ENCODE measurements at places on chromosomes 7 and 10.

GRCh38 chr10:29760138-29760900, 125.5 kb upstream of the SVIL start:
- DNase-seq, result no peak

DNA sequence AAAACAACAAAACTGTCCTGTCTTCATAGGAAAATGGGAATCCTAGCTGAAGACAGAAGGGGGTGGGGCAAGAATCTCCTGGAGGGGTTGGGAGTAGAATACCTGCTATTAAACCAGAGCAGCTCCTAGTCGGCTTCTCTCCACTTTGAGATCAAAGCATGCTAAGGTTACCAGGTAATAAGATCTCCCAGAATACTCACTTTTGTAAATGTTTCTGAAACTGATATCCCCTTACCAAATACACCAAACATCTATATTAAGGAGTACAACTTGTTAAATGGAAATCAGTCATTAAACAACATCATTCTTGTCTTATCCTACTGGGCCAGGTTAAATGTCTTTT, 29.5 kb upstream of the DAGLB start:
- no peak for DNase-seq

- no peak for DNase-seq
These were observed 1346.3 kb downstream of the REEP3 start for GRCh38 chr10:64867501-64867962.

DNA sequence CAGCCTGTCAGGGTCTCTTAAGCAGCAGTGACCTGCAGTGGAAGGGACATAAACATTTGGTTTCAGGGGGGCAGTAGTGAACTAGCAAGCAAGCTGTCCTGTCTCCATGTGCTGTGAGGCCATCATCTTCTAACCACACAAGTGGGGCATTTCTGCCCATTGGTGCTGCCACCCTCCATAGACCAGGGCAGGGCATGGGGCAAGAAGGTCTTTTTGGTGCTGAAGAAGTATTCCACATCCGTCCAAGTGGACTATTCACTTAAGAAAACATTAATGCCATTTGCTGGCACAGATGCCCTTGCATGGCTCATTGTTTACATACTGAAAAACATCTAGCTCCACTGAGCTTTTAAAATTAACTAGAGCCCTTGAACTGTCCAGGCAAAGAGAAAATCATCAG, 35.8 kb downstream of the ALOX5 start:
- DNase-seq, result no peak

GRCh38 chr7:93337052-93337451, 104.9 kb downstream of the VPS50 start:
- no peak for DNase-seq

DNA sequence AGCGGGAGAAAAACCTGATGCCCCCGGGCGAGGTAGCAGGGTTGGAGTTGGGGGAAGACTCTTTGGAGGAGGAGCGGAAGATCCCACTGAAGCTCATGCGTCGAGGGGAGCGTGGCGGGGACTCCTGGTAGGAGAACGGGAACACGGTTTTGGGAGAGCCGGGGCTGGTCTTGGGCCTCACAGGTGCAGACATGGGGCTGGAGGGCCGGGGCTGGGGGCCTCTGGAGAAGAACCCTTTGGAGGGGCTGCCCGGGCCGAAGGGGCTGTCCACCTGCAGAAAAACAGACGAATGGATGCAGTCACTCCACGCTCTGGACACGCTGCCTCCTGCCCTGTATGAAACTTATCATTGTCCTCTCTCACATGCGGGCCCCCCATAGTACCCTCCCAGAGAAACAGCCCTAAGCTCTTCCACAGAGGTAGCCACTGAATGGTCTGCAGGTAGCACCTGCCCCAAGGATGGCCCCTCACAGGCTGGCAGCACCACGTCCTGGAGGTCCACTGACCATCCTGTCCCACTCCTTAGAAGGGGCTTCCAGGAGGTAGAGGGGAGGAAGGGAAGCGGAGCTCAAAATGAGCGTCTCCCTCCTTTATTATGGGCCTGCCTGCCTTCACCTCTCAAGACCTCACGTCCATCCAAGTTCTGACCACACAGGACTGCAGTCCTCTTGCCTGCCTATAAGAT, 95.6 kb downstream of the PRKAG2 start:
- DNase-seq, result no peak

DNA sequence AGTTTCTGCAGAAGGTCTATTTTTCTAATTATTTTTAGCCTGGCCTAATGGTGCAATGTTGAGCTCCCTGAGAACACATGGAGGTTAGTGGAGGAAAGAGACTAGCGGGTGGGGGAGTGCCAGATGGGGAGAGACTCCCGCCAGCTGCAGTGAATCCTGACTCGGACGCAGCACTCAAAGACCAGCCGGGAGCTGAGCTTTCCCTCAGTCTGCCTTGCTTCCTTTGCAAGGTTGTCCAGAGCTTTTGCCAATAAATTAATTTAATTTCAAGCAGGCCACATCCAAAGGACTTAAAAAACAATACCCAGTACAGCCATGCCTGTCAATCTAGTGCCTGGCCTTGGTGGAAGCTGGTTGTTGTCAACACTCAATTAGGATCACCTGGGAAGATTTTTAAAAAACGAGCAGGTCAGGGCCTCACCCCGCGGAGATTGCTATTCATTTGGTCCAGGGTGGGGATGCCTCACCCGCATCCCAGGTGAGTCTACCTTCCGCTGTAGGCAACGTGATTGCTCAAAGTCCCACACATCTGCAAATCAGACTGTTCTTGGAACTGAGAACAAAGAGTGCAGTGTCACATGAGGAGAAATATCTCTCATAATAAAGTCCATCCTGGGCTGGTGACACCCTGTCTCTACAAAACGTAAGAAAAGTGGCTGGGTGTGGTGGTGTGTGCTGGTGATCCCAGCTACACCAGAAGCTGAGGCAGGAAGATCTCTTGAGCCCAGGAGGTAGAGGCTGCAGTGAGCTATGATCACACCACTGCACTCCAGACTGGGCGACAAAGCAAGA, 4.0 kb downstream of the CLRN3 start:
- DNase-seq, result no peak

DNA sequence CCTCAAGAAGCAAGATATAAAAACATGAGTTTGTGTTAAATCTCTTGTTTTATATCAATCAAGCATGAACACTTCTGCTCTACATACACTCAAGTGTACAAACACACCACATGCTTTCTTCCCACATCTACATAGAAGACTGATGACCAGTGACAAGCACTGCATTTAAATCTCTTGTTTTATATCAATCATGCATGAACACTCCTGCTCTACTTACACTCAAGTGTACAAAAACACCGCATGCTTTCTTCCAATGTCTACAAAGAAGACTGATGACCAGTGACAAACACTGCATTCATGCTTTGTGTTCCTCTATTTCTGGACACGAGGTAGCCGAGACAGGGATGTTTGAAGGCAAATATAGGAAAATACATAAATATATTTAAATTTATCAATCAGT, 642.0 kb upstream of the PFKP start:
- DNase-seq, result no peak

DNA sequence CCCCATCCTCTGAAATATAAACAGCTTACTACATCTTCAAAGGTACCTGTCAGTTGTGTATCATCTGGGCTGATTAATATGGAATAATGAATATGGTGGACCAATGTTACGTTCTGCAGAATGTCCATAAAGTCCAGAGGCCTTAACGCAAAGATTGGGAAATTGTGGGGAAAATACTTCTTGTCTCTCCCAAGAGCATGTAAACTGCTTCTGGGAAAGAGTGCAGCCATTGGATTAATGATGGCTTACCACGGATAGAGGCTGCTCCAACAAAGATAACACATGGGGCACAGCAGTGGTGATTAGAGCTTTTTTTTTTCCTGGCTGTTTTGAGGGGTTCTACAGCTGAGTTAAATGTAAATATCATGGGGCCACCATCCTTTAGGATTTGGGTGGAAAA, 340.4 kb upstream of the AKR1E2 start:
- no peak for DNase-seq

GRCh38 chr10:112654794-112655193, 207.8 kb downstream of the VTI1A start:
- no peak for DNase-seq

DNA sequence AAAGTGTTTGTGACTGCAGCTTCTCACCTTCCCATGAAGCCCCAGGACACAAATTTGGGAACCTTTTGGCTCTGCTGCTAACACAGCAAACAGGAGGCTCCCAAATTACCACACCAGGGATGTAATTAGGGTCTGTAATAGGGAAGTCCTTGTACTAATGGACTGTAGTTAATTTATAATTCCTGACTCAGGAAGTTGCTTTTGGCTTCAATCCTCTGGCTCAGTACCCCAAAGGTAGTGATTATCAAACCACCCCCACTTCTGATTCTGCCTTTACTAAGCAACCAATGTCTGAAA, 3.8 kb upstream of the MALSU1 start:
- DNase-seq, result no peak

GRCh38 chr10:56622335-56622973, 261.4 kb upstream of the ZWINT start:
- no peak for DNase-seq

DNA sequence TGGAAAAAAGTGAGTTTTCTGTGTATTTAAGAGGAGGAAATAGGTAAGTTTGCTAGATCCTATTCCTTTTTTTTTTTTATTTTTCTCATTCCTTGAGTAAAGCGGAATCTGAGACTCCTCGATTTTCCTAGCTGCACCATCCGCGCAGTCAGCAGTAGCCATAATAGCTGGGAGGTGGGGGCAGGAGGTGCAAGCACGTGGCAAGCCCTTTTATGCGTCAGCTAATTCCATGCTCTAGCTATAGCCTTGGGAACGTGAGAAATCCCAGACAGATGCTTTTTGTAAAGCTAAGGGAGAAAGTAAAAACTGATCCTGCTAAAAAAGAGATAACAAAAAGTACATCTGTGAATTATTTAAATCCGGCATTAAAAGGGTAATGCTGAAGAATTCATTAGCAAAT, 33.2 kb upstream of the TPK1 start:
- no peak for DNase-seq

GRCh38 chr7:98556288-98556687, 60.8 kb upstream of the NPTX2 start:
- DNase-seq, result no peak

DNA sequence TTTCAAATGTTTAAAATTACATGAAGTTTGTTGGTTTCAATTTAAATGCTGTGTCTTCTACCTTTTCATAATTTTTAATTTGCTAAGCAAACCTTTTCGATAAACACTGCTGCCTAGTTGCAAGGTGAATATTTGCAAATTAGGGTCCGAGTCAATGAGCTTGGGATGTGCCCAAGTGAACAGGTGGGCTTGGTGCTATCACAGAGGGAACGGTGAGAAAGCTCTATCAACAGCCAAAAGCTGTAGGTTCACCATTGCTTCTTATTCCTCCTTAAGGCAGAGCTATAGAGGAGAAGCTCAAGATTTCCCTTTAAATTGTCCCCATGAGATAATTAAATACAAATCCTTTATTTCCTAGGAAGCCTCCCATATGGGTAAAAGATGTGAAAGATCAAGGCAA, 245.3 kb upstream of the CELF2 start:
- DNase-seq, result no peak

- no peak for DNase-seq
These were observed 371.4 kb downstream of the GRM8 start for GRCh38 chr7:126881315-126881714.

DNA sequence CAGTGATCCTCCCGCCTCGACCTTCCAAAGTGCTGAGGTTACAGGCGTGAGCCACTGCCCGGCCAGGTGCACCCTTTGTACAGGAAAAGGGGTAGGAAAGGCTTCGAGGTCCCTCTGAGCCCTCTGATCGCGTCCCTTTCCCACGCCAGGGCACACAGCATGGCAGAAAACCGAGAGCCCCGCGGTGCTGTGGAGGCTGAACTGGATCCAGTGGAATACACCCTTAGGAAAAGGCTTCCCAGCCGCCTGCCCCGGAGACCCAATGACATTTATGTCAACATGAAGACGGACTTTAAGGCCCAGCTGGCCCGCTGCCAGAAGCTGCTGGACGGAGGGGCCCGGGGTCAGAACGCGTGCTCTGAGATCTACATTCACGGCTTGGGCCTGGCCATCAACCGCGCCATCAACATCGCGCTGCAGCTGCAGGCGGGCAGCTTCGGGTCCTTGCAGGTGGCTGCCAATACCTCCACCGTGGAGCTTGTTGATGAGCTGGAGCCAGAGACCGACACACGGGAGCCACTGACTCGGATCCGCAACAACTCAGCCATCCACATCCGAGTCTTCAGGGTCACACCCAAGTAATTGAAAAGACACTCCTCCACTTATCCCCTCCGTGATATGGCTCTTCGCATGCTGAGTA, 871 bp downstream of the POP7 start:
- no peak for DNase-seq

DNA sequence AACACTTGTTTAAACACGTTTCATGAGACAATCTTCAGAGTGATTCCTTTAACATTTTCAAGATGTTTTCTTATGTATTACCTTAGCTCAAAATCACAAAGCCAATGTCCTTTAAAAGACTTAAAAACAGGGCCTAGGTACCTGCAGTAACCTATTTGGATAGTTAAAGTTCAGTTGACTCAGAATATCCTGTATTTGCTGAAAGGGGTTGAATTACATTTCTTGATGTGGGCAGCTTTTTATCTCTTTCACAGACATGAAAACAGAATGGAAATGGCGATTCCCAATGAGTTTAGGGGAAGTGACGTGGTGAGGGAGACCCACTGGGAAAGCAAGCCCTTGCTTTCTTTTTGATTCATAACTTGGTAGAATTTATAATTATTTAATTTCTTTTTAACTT, 324.4 kb upstream of the AOAH start:
- no peak for DNase-seq

DNA sequence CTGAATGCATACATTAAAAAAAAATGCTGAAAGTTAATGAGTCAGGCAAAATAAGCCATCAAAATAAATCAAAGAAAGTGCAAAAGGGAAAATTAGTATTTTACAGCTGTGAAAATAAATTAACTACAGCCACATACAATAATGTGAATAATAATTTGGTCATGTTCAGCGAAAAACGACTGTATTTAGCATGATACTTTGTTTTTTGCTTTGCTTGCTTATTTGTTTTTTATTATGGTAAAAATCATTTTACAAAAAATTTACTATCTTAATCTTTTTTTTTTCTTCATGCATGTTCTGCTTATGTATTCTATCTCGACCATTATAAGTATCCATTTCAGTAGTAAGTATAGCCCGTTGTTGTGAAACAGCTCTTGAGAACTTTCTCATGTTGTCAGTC, 77.1 kb downstream of the RAB18 start:
- no peak for DNase-seq

GRCh38 chr10:69385454-69386350, 31.0 kb downstream of the TACR2 start:
- no peak for DNase-seq

- no peak for DNase-seq
These were observed 67.8 kb downstream of the EMX2 start for GRCh38 chr10:117610321-117610720.
